Activated T-helper 2 cell treated with anti-CD3 and anti-CD28 coated beads, Interferon-gamma antibody, Interleukin-2, Interleukin-4, amounts not matched to agents 10 μg/mL and 5 μg/mL and 100 μg/mL, durations not matched to agents 14 hours and 24 hours and 36 hours (primary cell): ENCODE measurements at places on chromosomes 6 and 20. TPM values are rescaled to one million over a fixed set of nuclear protein-coding genes. Genes with fewer than 3 reads are reported as not detected.

Gene ARMC2
- total RNA-seq: 1.9 and 2.7 TPM in 2 replicates

Gene SIRPA
- total RNA-seq: not detected in 2 replicates

Gene ERVFRD-1
- not detected in 2 replicates for total RNA-seq

Gene SOX18
- 1.0 and 1.1 TPM in 2 replicates for total RNA-seq

- DNase-seq: no peak
Observed at GRCh38 chr20:44336086-44336485, 757 bp upstream of the R3HDML start.

GRCh38 chr6:69097948-69098347, 462.9 kb downstream of the ADGRB3 start:
- no peak for DNase-seq

GRCh38 chr20:19713822-19714578, 44.1 kb upstream of the RIN2 start:
- DNase-seq: no peak

DNA sequence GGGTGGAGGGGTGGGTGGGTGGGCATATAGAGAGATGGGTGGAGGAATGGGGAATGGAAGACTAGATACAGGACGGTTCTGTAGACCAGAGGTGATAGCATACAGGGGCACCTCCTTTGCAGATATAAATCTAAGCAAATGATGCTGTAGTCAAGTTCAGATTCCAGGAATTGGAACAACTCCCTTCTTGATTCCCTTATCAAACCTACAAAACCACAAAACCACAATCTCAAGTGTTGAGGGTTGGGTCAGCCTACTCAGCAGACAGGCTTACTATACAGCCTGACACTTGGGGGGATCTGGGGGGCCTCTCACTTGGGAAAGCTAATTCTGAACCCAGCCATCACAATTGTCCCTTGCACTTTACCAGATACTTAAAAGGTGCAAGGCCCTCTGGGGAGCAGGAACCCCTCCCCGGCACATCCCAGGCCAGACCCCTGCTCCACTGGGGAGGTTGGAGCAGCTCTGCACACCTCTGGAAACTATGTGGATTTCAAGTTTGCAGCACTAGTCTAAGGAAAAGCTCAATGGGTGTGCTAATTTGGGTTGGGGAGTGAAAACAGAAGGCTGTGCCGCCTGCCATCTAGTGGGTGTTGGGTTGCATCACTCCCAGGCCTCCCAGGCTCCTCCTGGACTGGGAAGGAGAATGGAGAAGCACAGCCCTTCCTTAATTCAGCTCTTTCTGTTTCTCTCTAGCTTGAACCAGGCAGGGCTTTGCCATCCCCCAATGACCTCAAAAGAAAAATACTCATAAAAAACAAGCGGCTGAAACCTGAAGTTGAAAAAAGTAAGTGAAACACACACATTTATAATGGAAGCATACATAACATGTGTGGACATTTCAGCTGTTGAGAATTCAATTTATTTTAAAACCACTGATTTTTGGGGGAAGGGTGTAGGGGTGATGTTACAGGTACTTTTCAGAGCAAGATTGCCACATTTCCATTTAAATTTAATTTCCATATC, 121.2 kb upstream of the LAMP5 start:
- DNase-seq: no peak

- no peak for DNase-seq
Observed at GRCh38 chr20:53679597-53680309, 86.1 kb upstream of the ZNF217 start.

- no peak for DNase-seq
Observed at GRCh38 chr20:8095648-8096572, 36.2 kb upstream of the PLCB1 start.

GRCh38 chr6:116969211-116969863, 92.3 kb downstream of the RFX6 start:
- no peak for DNase-seq
